ENCODE measurements at places on chromosomes 5 and 9.
A peak's percentile ranks its signal among the peaks of the same experiment; 100 is the strongest.

GRCh38 chr9:128341435-128341849 is 1.1 kb downstream of the SLC27A4 start:
- DNase-seq = peak; percentile 75

DNA sequence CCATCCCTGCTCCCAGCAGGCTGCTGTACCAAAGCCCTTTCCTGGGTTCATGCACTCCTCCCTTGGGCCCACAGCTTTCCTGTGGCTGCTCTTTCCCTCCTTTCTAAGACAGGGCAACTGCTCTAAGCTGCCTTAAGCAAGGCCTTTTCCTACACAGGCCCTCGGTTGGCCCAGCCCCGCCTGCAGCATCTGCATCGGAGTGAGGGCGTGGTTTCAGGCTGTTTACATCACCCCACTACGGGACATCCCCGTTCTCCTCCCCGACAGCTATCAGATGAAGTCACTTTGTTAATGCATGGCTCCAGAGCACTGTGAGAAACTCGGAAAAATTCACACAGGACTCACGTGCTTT is 3.4 kb downstream of the DPH7 start:
- peak; percentile 27 for DNase-seq

- DNase-seq = no peak
Observed at GRCh38 chr9:136786451-136786850, 4.7 kb upstream of the TMEM141 start.

GRCh38 chr5:102713682-102714231 is 41.3 kb upstream of the PAM start:
- no peak for DNase-seq

- no peak for DNase-seq
Observed at GRCh38 chr5:149426931-149427330, 47.8 kb upstream of the IL17B start.

GRCh38 chr9:2461892-2462291 is 159.7 kb upstream of the VLDLR start:
- no peak for DNase-seq

GRCh38 chr5:76732405-76733048 is 16.6 kb downstream of the F2R start:
- DNase-seq = peak; percentile 5

- peak; percentile 73 for DNase-seq
Observed at GRCh38 chr9:2620919-2621721, 467 bp upstream of the VLDLR start.

DNA sequence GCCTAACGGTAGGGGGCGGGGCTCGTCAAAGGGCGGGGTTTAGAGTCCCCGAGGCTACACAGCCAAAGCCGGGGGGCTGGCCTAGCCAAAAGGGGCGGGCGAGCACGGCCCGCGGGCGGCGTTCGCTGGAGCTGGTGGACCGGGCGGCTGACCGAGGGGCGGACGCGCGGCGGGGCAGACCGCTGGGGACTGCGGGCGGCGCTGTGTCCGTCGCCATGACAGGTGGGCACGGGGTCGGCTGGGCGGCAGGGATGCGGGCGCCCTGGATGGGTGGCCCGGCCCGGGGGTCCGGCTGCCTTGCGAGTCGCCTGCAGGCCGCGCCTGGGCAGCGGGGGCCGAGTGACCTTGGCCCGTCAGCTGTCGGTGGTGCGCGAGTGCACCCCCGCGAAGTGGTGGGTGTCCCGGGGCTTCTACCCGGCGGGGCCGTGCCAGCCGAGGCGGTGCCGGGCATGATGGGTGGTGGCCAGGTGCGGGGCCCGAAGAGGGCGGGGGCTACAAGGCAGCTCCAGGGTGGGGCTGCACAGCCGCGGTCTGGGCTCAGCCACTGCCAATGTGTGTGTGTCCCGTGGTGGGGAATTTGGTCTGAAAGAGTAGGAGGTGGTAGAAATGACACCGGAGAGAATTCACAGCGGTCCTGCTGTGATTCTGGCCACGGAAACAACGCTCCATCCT is at the start of gene CARD19:
CARD19 (plus strand) TSS at position 87 of the 672 bp plus-strand sequence; CDS start at position 216, 129 bp downstream.
- peak; percentile 60 for DNase-seq

DNA sequence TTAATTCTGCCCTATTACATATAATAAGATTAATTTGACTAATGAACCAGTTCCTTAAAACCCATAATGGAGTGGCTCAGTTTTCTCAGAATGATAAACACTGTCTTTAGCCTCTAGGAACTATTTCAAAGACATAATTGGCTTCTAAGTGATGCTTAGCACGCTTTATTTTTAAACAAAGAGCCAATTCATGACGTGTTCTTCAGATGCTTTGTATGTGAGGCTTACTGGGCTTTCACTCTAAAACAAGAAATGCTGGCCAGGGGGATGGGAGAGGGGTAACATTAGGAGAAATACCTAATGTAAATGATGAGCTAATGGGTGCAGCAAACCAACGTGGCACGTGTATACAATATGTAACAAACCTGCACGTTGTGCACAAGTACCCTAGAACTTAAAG is 7.6 kb upstream of the SFXN1 start:
- no peak for DNase-seq

DNA sequence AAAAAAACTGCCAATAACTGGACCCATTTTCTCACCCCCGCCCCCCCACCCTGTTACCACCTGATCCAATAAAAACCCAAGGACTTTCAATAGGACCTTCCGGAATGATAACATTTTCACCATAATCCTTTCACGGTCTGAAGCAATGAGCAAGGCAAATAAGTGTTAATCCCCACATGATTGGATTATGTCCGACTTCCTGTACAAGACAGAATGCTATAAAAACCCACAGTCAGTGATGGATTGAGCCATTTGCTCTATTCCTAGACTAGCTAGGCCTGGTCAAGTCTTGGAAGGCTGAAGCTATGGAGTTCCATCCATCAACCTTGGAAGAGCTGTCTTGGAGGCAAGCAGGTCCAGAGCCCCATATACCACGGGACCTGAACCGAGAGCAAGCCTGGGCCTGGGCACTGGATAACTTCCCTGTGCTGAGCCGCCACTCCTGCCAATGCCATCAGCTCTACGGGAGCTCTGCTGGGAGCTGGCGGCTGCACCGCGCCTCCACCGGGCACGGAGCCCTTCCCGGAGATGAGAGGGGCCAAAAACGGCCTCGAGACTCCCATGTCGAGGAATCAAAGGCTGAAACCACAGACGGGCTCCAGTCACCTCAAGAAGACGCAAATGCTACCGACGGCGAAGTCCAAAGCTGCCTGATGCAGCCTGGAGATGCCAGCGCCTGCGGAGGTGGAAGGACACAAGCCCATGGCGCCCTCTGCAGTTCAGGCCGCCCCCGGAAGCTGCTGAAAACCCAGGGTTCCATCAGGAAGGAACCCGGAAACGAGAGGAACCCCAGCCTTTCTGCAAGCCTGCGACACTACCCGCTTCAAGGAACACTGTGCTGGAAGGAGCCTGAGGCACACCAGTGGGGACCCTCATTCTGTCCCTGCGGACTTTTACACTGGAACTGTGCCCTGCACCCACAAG is 69.2 kb downstream of the ANXA2R start:
- DNase-seq = no peak

DNA sequence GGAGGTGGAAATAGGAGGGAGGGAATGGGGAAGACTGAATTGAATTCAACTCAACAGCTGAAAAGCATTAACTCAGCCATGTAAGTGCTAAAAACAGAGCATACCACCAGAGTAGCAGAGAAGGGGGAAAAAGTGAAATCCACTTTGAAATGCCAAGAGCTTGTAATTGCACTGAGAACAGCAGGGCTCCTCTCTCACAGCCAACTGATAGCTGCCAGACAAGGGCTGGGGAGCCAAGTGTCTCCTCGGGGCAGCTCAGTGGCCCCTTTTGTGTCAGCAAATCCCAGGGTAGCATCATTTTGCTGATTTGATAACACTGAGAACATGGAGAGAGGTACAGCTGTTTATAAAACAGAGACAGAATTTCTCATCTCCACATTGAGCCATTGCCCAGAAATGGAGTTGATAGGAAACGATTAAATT is 182.5 kb downstream of the FRMD3 start:
- no peak for DNase-seq

DNA sequence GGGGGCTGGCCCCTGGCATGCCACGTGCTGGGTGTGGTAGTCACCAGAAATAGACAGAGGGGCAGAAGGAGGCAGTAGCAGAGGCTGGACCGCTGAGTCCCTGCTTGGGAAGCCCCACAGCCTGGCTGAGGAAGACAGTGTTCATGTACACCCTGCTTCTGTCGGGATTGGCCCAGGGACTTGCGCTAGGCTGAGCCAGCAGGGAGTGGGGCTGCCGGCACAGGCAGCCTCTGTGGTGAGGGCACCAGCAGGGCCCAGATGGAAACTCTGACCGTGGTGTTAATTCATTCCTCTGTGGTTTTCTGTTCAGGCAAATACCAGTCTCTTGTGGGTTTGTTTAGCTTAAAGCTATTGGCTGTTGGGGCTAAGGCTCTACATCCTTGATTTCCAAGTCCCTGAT is 108.6 kb upstream of the RAD23B start:
- no peak for DNase-seq

- DNase-seq = no peak
Observed at GRCh38 chr9:29701971-29702370, 2128.7 kb upstream of the C9orf72 start.

GRCh38 chr5:101102506-101102905 is 199.4 kb upstream of the ST8SIA4 start:
- no peak for DNase-seq

DNA sequence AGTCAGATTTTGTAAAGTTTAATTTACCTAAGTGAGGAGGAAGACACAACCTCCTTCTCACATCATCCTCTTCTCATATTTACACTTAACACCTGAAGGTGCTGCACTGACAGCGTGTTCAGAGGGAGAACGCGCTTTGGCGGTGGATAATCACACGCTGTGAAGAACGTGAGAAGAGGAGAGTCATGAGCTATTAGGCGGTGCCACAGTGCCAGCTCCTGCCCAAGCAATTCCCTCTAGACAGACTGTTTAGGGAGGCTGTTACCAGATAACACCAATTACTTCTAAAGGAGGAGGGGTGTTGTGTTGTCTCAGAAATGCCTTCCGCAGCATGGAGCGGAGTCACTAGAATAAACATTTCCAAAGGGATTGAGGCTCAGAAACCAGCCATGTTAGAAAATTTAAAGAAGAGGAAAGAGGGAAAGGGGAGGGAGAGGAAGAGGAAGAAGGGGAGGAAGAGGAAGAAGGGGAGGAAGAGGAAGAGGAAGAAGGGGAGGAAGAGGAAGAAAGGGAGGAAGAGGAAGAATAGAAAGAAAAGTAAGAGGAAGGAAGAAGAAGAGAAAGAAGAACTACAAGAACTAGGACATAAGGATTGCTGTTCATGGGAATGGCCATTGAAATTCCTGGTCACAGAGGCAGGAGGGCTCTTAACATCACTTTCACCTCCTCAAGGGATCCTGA is 37.3 kb upstream of the WWC1 start:
- DNase-seq = no peak

All from activated naive CD4-positive, alpha-beta T cell treated with Interleukin-2 at 50 U/mL for 16 hours (primary cell).